RPMI7951 (cell line): ENCODE measurements at places on chromosomes 6 and 20.

DNA sequence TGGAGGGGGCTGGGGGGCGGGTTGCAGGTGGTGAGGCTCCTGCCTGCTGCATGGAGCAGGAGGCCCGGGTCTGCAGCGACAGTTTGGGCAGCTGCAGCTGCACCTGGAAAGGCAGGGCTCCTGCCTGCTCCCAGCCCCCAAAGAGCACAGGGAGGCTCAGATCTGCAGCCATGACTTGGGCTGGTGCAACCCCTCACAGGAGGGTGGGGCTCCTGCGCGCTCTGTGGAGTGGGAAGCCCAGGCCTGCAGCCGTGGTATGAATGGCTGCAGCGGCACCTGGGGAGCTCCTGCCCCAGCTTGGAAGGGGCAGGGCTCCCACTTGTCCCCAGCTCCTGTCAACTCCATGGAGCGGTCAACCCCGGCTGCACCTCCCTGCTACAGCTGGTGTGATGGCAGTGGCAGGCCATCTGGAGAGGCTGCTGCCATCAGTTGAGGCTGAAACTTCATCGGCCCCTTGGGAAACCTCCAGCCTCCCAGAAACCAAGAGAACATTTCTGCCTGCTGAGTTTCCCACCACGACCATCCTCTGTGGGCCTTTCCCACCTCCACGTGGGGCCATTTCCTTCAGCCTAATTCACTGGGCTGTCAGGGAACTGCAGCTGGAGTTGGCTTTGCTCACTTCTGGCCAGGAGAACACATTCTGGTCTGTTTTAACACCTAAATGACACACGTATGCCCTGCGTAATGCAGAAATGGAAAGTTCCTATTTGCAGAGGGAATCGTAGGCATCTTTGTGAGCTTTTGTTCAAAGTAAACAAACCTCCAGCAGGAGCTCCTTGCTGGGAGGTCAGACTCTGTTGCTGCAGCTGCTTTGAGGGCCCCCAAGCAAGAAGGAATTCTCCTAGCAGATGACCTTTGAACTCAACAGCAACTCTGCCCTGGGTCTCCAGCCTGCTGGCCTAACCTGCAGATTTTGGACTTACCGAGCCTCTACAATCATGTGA lies 429.0 kb downstream of the PREX1 start:
- peak; percentile 22 for DNase-seq

DNA sequence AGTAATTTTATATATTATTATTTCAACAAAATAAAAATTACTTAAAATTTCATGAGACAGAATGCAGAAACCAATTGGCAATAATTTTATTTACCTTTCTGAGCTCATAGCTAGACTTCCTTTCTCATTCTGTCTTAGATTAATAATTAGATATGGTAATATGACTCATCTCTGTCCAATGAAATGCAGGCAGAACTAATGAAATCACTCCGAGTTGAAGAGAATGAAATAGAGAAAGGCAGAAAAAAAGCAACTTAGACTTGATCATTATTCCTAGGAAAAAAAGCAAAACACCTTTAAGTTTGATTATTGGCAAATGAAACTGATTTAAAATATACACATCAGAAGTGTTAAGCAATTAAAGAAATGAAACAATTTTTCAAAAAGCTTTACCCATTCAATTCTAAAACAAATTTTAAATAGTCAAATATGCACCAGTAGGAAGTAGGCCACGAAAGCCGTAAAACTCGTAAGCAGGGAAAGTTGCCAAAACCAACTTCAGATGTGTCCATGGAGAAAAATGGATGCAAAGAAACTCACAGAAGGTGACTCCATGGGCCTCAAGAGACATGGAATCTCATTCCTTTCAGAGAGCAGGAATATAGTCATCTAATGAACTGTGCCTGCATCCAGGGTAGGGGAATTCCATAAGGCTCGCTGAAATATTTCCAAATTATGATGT lies 293.8 kb upstream of the RGS17 start:
- no peak for DNase-seq

- DNase-seq = peak; percentile 56
Measured at GRCh38 chr6:235763-236360, 56.4 kb upstream of the DUSP22 start.

DNA sequence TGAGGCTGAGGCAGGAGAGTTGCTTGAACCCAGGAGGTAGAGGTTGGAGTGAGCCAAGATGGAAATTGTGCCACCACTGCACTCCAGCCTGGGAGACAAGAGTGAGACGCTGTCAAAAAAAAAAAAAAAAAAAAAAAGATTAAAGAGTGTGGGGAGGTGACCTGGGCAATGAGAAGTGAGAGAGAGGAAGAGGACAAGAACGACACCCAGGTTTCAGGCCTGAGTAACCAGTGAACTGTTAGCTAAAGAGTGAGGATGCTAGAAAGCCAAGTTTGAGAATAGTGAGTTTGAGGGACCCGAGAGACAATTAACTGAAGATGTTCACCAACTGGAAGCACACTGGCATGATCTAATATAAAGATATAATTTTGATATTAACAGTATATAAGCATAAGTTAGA lies 85.4 kb upstream of the TNFAIP3 start:
- no peak for DNase-seq

- DNase-seq = no peak
Measured at GRCh38 chr6:97198046-97198565, 84.9 kb downstream of the MMS22L start.

- DNase-seq = no peak
Measured at GRCh38 chr6:118501765-118502164, 46.3 kb upstream of the PLN start.

GRCh38 chr6:64990652-64991304 lies 716.2 kb downstream of the EYS start:
- no peak for DNase-seq

- DNase-seq = no peak
Measured at GRCh38 chr20:43830883-43831282, 83.8 kb upstream of the TOX2 start.

DNA sequence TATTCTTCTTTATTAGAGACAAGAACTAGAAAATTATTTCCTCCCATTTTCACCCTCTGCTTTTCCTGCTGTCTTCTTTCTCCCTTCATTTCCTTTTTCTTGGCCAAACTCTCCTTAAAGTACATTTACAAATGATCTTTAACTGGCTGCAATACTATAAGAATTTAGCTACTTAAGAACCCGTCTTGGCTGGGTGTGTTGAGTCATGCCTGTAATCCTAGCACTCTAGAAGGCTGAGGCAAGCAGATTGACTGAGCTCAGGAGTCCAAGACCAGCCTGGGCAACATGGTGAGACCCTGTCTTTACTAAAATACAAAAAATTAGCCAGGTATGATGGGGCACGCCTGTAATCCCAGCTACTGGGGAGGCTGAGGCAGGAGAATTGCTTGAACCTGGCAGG lies 39.3 kb upstream of the SRPK1 start:
- no peak for DNase-seq

DNA sequence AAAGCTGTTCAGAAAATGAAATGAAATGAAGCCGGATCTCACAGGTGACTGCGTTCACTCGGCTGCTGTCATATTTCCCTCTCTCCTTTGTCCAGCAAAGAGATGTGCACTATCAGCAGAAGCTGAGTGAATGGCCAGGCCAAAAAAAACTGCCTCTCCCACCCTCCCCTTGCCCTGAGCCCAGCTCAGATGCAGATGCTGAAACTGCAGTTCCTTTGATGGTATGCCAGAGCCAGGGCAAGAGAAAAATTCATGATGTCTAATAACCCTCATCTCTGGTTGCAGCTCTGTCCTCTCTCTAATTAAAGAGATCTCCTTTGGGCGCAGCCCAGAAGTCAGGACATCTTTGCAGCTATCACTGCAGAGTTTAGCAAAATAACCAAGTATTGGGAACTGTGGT lies 210.5 kb upstream of the RIN2 start:
- no peak for DNase-seq

DNA sequence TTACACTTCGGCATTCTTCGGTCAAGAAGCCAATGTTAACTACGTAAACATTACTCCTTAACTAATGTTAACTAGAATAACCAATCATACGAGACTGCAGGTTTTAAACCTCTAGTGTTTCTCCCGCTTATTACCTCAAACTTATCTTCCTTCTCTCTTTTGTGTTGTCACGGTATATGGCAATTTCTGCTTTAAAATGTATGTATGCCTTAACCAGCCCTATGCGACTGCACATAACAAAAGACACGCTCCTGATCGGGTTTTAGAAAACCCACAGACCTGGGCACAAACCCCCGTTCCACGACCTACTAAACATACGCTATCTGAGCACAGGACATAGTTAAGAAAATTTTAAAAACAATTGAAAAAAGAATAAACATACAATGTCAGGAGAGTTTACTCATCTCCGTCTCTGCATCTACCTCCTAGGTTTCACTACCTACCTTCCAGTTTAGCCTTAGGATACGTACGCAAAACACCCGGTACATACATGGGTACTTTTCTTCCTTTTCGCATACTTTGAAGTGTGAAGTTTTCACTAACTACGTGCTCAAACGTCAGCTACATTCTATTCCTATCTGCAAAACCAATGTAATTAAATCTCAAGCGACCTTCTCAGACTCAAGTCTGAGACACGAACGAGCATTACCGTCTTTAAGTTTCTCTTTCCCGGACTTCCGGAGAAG lies 1.1 kb downstream of the CD164 start:
- peak; percentile 15 for DNase-seq

DNA sequence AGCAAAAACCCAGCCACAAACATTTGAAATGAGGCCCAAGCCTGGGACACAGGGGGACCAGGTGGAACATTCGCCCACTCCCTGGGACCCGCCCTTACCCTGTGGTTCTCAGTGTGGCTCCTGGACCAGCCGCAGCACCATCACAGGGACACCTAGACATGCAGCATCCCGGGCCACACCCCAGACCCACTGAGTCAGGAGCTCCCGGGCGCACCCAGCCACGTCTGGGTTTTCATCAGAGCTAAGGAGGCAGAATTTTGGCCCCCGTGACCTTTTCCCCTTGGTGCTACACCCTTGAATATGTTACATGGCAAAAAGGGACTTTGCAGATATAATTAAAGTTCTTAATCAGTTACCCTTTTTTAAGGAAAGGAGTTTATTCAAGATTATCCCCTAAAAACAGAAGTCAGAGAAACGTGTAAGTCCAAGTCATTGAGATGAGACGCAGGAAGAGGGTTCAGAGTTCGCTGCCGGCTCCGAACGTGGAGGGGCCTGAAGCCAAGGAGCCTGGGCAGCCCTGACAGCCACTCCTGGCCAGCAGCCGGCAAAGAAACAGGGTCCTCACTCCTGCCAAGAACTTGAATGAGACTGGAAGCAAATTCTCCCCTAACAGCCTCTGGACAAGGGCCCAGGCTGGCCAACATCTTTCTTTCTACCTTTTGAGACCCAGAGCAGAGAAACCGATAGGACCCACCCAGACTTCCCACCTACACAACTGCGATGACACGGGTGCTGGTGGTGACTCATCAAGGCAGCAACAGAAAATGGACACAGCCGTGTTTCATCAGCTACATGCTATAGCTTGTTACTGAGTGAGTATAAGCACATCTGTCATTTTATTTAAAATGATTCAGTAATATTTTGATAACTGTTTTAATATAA lies 25.3 kb downstream of the BFSP1 start:
- peak; percentile 50 for DNase-seq

DNA sequence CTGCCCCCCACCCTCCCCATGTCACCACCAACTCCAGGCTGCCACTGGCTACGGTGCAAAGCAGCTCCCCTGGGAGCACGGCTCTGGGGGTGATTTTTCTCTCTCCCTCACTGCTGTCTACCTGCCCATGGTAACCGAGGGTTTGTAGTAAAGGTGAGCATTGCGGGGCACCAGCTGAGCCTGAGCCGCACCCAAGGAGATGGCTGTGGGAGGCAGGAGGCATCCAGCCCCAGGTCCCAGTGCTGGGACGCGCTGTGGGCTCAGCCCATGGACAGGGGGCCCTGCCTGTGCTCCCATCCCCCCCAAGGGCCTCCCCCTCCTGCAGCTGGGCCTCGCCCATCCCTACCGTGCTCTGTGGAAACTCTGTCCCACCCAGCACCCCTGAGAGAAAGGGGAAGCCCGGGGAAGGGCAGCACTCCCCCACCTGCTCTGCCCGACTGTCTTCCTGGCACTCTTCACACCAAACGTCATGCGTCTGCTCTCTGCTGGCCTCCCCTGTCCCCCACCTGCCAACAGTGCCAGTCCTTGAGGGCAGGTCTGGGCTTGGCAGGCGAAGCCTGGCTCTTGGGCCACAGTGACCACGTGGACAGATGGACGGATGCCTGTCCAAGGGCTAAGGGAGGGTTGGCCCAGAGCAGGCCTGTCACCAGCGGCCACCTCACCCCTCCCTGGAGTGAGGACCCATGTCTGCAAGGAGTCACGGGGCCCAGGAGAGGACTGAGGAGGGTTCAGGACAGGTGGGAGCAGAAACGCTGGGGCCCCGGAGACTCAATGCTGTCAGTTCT lies 3.8 kb upstream of the CHRNA4 start:
- DNase-seq = no peak

DNA sequence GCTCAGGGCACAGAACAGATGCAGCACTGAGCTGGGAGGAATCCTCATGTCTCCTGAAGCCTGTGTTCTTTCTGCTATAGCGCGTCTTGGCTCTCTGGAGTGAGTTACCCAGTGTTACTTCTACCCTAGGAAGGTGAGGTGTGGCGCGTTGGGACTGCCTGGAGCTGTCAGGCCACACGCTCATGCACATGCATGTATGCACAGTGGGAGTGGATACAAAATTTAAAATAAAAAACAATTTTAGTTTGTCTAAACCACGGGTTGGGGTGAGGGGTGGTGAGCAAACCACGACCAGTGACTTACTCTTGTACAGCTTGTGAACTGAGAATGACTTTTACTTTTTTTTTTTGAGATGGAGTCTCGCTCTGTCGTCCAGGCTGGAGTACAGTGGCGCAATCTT lies 298.6 kb upstream of the SUPT3H start:
- no peak for DNase-seq

GRCh38 chr6:6758915-6759654 lies 170.6 kb downstream of the LY86 start:
- DNase-seq = peak; percentile 59
